CD8-positive, alpha-beta T cell (primary cell): ENCODE measurements at places on chromosomes 1 and 21.

DNA sequence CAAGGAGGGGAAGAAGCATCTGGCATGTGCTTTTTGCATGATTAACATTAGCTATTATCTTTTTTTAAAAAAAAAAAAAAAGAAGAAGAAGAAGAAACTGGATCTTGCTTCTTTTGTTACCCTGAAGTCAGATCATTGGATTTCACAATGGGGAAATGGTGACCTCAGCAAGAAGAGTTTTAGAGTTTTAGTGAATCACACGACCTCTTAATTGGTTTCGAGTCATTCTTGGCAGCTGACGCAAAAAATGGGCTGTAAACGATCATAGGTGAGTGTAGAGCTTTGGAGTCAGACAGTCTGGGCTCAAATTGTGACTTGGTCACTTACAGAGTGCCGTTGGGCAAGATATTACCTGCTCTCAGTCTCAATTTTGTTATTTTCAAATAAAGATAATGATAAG is 33.3 kb upstream of the PGBD5 start:
- no peak for DNase-seq

DNA sequence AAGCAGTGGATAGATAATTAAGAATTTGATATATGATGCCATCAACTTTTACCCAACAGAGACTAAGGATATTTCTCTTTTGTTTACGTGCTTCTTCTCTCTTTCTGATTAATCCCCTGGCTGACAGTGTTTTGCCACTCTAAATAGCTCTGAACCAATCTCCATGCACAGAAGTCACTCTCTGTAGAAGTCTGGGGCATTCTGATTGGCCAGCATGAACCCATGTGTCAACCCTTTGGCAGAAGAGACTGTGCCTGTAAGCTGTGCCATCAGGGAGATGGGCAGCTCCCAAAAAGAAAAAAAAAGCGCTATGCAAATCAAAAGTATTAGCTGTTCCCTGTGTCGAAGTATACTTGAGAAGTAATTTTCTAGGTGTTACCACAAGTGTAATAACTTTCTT is 34.1 kb upstream of the NRIP1 start:
- DNase-seq = no peak

GRCh38 chr1:47838562-47839432 is 158.4 kb downstream of the TRABD2B start:
- DNase-seq = no peak

- no peak for DNase-seq
These were observed 60.4 kb downstream of the DIP2A start for GRCh38 chr21:46518983-46519583.
